CD4-positive, alpha-beta memory T cell (primary cell): ENCODE measurements at places on chromosomes 2 and 18. TPM values are rescaled to one million over a fixed set of nuclear protein-coding genes. Genes with fewer than 3 reads are reported as not detected.
A peak's percentile ranks its signal among the peaks of the same experiment; 100 is the strongest.

DNA sequence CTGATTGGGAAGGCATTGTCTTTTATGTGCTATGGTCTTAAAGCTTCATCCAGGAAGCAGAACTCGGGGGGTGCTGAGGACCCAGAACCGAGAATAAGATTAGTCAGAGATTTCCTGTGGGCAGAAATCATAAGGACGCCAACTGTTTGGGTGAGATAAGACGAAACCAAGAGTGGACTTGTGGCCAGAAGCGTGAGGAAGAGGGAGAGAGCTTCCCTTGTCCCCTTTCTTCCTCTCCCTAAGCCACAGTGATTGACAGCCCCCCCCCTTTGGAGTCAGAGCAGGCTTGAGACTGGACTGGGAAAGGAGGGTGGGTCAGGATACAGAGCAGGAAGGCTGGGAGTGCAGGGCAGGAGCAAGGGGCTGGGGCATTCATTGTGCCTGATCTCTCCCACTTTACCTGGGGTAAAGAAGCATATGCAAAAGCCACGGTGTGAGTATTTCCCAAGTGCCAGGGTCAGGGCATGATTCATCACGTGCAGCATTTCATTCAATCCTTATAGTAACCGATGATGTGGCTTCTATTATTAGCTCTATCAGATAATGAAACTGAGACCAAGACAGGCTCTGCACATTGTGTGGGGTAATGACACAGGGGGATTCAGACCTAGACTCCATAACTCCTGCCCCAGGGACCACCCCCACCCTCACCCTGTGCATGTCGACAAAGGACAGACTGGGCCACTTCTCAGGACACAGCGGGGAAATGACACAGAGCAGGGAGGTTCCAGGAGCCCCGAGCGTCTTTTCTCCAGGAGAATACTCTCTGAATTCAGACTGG, 3.0 kb upstream of the IL1RN start:
- H3K4me1 ChIP-seq: no peaks in the 10 kb centered on the region
- no peaks in the 10 kb centered on the region for H3K36me3 ChIP-seq
- DNase-seq: no peak

Gene TFCP2L1
- not detected for total RNA-seq

Gene CD8B
- 1.1 TPM for total RNA-seq

DNA sequence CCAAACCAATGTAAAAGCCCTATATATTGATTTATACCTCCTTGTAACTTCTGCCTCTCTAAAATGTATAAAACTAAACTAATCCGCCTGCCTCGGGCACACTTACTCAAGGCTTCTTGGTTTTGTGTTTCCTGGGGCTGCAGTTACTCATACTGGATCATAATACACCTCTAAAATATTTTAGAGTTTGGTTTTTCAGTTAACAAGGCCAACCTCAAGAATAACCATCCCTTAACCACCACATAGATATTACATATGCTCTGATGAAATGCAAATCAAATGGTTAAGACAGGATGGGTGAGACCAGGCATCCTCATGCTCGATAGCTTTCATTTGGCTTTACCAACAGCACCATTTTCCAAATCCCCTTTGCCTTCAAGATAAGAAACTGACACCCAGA, 46.4 kb downstream of the UXS1 start:
- H3K27ac ChIP-seq: peak overlapping the region; percentile 28
- DNase-seq: no peak
- H3K27me3 ChIP-seq: no peaks in the 10 kb centered on the region
- peaks cover 12% of the 10 kb centered on the region for H3K36me3 ChIP-seq

DNA sequence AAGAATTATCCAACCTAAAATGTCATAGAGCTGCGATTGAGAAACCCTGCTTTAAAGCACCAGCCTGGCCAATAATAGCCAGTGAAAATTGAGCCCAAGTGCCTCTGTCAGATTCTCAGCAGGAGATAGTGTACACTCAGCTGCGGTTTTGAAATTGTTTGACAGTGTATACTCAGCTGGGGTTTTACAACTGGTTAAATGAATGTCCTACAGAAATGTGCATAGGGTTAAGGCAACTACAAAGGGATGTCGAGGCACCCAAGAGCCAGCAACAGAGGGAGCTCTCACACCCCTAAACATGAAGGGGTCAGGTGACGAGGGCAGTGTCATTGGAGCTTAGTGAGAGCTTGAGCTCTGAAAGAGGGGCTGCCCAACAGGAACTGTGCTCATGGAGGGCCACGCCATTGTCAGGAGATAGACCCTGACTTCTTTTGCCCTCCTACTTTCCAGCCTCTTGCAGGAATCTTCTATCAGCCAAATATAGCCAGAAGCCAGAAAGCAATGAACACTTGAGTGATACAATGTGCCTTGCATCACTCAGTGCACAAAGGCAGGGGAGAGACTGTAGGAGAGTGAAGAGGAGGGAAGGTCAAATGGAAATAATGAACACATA, 15.1 kb downstream of the ACTG2 start:
- H3K4me3 ChIP-seq: no peak overlapping the region
- no peaks in the 10 kb centered on the region for H3K27me3 ChIP-seq
- H3K27ac ChIP-seq: no peak overlapping the region
- no peaks in the 10 kb centered on the region for H3K36me3 ChIP-seq
- DNase-seq: no peak
- no peaks in the 10 kb centered on the region for H3K4me1 ChIP-seq

DNA sequence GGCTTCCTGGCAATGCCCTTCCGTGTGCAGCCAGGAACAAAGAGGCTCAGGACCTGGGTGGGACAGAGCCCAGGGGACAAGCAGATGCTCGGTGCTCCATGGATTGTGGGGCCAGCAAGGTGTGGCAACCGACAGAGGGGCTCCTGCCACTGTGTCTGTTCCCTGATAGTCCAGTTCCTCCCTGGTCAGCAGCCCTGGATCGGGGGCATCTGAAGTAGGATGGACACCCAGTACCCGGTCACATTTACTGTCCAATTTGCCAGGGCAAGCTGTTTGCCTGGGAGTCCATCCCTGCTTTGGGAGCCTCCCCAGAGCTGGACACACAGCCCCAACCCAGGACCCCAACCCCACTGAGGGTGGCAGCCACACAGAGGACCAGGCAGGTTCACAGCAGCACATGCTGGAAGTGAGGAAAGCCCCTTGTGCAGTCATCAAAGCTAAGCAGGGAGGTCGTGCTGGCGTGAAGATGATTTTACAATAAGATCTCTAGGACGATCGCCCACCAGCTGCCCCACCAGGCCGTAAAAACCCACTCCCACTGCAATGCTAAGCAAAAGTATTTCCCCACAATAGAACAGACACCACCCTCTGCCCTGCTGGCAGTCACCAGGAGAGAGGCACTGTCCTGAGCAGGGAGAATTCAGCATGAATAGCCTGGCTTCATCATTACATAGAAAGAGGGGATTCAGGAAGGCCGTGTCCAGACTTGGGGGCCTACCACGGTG, 141.7 kb downstream of the NDUFA10 start:
- H3K27ac ChIP-seq: no peak overlapping the region
- no peaks in the 10 kb centered on the region for H3K36me3 ChIP-seq
- no peaks in the 10 kb centered on the region for H3K27me3 ChIP-seq
- DNase-seq: no peak
- H3K4me1 ChIP-seq: peaks cover 8% of the 10 kb centered on the region

- H3K36me3 ChIP-seq: no peaks in the 10 kb centered on the region
- H3K27ac ChIP-seq: no peak overlapping the region
- H3K4me1 ChIP-seq: peaks cover 3% of the 10 kb centered on the region
- DNase-seq: no peak
- no peak overlapping the region for H3K4me3 ChIP-seq
- no peaks in the 10 kb centered on the region for H3K27me3 ChIP-seq
These were observed 36.5 kb upstream of the PGAP1 start for GRCh38 chr2:196963043-196963442.

GRCh38 chr2:27051902-27052645, 606 bp downstream of the AGBL5 start:
- DNase-seq: no peak
- H3K4me3 ChIP-seq: peak overlapping the region; percentile 89
- no peaks in the 10 kb centered on the region for H3K27me3 ChIP-seq
- peaks cover 14% of the 10 kb centered on the region for H3K4me1 ChIP-seq

DNA sequence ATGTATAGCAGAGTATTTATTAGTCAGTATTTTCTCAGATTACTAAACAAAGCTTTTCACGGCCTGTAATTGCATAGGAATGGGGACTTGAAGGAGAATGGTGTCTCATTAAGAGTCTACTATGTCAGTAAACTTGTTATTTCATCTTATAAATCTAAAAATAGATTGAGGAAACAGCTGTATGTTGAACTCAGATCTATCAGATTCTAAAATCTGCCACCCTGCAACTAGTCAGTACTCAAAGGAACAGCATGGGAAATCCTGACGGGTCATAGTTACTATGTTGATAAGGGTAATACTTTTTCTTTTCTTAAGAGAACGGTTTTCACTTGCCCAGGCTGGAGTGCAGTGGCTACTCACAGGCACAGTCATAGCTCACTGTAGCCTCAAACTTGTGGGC, 70.2 kb upstream of the EMILIN2 start:
- H3K4me3 ChIP-seq: no peak overlapping the region
- H3K27me3 ChIP-seq: no peaks in the 10 kb centered on the region
- H3K36me3 ChIP-seq: peaks cover 78% of the 10 kb centered on the region
- no peak for DNase-seq
- H3K4me1 ChIP-seq: no peaks in the 10 kb centered on the region

Gene GRB14
- not detected for total RNA-seq

DNA sequence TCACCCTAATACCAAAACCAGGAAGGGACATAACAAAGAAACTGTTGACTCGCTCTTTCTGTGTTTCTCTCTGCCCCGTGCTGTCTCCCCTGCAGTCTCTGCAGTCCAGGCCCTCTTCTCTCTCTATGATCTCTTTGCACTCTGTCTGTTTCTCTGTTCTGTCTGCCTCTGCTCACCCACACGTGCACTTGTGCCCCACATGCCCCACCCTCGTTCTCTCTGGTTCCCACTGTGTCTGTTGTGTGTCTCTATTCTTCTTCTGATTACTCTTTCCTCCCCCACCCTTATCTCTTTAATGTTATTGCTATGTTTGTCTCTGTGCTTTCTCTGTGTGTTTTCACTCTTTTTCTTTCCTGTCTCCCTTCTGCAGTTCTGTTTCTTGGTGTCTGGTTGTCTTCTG, 54.0 kb downstream of the NAT8 start:
- DNase-seq: no peak
- no peak overlapping the region for H3K4me3 ChIP-seq
- no peaks in the 10 kb centered on the region for H3K4me1 ChIP-seq
- H3K27ac ChIP-seq: no peak overlapping the region
- H3K27me3 ChIP-seq: no peaks in the 10 kb centered on the region

DNA sequence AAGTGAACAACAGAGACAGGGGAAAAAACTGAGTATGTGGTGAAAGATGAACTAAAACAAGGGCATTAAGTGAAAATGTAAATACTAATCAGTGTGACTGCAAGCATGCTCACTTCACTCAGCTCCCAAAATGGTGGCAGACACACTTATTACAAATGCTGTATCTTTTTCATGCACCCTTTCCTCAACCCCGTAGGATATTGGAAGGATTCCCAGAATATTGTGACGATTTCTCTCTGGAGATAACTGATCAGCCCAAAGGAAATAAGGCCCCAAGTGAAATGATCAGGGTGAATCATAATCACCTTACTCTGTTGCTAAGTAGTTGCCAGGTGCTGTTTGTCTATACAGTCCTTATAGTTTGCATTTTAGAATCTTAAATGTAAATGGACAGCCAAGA, 138.9 kb upstream of the IL1R2 start:
- H3K27ac ChIP-seq: no peak overlapping the region
- H3K27me3 ChIP-seq: no peaks in the 10 kb centered on the region

Gene CRYGD
- total RNA-seq: not detected

DNA sequence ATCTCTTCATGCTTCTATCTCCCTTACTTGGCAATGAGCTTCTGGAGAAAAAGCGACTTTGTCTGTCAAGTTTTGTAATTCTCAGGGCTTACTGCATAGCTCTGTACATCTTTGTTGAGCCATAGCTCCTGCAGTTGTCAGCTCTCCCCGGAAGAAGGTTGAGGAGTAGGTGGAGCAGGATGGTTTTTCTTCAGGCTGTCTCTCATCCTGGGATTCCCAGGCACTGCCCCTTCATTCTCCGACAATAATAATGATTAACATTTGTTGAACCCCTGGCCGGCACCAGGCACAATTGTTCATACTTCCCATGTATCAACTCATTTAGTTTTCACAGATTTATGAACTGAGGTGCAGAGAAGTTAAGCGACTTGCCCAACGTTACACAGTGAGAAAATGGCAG, 23.5 kb upstream of the RHOB start:
- H3K4me1 ChIP-seq: peaks cover 15% of the 10 kb centered on the region
- H3K36me3 ChIP-seq: no peaks in the 10 kb centered on the region
- no peak for DNase-seq
- H3K4me3 ChIP-seq: no peak overlapping the region

Gene NEU2
- not detected for total RNA-seq

- no peak for DNase-seq
- H3K27ac ChIP-seq: no peak overlapping the region
- no peak overlapping the region for H3K4me3 ChIP-seq
- no peaks in the 10 kb centered on the region for H3K4me1 ChIP-seq
- H3K36me3 ChIP-seq: no peaks in the 10 kb centered on the region
These were observed 745.0 kb upstream of the ACVR2A start for GRCh38 chr2:147099845-147100244.

GRCh38 chr2:165575044-165575615, 105.6 kb downstream of the CSRNP3 start:
- DNase-seq: no peak
- H3K4me1 ChIP-seq: no peaks in the 10 kb centered on the region
- H3K27ac ChIP-seq: no peak overlapping the region
- H3K27me3 ChIP-seq: no peaks in the 10 kb centered on the region
- H3K36me3 ChIP-seq: no peaks in the 10 kb centered on the region

DNA sequence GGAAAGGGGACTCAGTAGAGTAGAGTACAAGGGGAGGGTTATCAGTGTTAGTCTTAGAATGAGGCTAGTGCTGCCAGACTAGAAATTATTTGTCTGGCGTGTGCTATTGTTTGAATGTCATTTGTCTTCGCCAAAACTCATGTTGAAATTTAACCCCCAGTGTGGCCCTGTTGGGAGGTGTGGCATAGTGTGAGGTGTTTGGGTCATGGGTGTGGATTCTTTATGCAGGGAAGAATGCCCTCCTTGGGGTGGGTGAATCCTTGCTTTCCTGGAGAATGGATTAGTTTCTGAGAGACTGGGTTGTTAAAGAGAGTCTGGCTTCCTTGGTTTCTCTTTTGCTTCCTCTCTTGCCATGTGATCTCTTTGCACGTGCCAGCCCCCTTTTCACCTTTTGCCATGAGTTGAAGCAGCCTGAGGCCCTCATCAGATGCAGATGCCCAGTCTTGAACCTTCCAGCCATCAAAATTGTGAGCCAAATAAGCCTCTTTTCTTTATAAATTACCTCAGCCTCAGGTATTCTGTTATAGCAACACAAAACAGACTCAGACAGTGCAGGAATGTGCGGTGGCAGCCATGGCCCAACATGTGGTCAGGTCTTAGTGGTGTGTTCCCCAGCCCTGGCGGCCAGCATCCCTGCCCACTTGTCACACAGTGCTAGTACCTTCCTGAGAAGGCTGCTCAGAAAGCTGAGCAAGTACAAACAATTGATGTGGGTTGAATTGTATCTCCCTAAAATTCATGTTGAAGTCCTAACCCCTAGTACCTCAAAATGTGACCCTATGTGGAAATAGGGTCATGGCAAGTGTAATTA, 48.4 kb upstream of the NAB1 start:
- H3K4me1 ChIP-seq: peaks cover 8% of the 10 kb centered on the region
- DNase-seq: no peak
- H3K27me3 ChIP-seq: no peaks in the 10 kb centered on the region
- no peak overlapping the region for H3K4me3 ChIP-seq
- no peaks in the 10 kb centered on the region for H3K36me3 ChIP-seq
